ENCODE measurements at places on chromosomes 6 and 20.

DNA sequence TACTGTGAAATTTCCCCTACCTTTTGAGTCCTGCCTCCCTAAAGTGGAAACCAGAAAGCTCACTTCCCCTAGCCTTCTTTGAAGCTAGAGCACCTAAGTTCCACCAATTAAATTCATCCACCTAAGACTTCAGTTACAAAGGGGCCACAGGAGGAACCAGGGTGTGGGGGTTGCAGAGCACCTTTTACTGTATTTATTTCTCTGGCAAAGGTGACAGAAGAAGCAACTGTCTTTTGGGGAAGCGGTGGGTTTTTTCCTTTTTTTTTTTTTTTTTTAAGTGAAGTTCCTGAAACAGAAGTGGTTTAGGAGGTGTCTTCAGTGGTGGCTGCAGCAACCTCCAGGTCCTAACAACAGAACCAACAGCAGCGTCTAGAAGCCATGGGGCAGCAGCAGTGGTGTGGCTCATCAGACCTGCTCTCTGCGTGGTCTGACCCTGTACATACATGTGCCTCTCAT lies 13.1 kb downstream of the PSMB9 start:
- no peak for DNase-seq

- no peak for DNase-seq
Measured at GRCh38 chr6:36958775-36959554, 4.4 kb downstream of the PI16 start.

- DNase-seq, result no peak
Measured at GRCh38 chr6:760982-761955, 68.3 kb upstream of the EXOC2 start.

DNA sequence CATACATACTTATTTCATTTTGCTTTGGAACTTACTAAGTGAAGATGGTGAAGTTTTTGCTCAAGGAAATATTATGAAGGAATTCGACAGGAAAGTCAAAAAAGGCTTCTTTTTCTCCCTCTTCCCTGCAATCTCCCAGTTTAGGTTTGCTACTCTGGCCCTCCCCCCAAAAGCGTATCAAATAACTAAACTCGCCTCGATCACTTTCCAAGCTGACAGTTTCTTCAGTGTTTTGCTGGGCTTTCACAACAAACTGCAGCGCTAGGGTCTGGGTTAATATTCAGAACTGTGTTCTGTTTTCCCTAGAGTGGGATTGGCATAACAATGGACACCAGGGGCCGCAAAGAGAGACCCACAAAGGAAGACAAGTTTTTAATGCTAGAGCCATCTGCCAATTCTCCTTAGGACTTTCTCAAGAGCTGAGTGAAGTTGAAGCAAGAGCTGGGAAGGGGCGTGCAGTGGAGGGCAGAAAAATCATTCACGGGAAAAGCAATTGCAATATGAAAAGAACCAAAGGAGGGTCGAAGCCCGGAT lies 57.8 kb downstream of the ATP9A start:
- DNase-seq, result no peak

- peak; percentile 56 for DNase-seq
Measured at GRCh38 chr6:6466967-6467761, 121.4 kb upstream of the LY86 start.
